ENCODE measurements at places on chromosomes 12 and 14.

GRCh38 chr14:69887740-69888657 is 8.8 kb downstream of the SMOC1 start:
- no peak for ATAC-seq

- peak; percentile 87 for ATAC-seq
These were observed 7.7 kb downstream of the UBC start for GRCh38 chr12:124906606-124907261.

GRCh38 chr12:3685830-3686229 is 67.1 kb downstream of the CRACR2A start:
- no peak for ATAC-seq

DNA sequence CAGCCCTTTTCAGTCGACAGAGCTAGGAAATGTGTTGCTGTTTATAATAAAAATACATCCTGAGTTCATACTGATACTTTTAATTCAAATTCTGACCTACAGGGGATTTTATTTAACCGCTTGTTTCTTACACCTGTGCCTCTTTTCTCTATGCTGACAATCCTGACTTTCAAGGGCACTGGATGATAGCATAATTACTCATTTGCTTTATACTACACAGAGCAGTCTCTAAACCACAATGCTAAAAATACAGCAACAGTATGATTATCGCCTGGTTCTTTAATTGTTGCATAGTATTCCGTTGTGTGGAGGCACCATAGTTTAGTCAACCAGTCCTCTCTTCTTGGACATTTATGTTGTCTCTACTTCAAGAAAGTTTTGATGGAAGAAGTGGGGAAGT is 372.9 kb downstream of the DPF3 start:
- peak; percentile 68 for ATAC-seq

- no peak for ATAC-seq
These were observed 99.9 kb downstream of the PHETA1 start for GRCh38 chr12:111268738-111269572.

DNA sequence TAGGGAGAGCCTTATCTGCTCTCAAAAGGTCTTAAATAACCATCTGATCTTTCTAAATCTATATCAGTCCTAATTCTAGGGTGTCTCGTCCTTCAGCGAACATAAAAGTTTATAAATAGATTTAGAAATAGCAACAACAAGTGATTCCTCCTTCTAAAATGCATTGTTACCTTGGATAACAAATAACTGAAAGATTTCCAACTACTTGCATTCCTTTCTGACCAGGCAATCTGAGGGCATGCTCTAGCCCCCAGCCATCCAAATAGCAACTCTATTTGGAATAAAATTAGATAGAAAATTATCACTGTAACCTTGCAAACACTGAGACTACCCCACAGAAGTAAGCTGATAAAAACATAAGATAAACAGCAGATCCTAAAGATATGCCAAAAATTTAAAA is 21.8 kb upstream of the KRR1 start:
- no peak for ATAC-seq

- peak; percentile 76 for ATAC-seq
These were observed 151.5 kb upstream of the SLC38A2 start for GRCh38 chr12:46523863-46524770.

GRCh38 chr14:44812672-44813071 is 149.1 kb downstream of the KLHL28 start:
- no peak for ATAC-seq

DNA sequence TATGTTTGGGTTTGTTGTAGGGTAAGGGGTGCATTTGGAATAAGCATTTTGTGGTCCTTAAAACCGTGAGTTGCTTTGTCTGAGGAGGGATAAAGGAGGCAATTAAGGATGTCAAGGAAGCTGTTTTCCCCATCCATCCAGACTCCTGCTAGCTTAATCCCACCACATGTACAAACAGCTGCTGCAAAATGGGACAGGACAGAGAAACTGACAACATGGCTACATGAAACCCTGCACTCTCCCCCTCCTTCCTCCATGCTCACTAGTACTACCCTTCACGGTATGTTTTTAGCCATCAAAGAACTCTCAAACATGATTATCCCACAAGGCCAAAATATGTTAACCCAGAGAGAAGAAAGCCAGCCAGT is 20.6 kb downstream of the ST8SIA1 start:
- no peak for ATAC-seq

GRCh38 chr12:43312991-43313505 is 239.0 kb downstream of the ADAMTS20 start:
- no peak for ATAC-seq

DNA sequence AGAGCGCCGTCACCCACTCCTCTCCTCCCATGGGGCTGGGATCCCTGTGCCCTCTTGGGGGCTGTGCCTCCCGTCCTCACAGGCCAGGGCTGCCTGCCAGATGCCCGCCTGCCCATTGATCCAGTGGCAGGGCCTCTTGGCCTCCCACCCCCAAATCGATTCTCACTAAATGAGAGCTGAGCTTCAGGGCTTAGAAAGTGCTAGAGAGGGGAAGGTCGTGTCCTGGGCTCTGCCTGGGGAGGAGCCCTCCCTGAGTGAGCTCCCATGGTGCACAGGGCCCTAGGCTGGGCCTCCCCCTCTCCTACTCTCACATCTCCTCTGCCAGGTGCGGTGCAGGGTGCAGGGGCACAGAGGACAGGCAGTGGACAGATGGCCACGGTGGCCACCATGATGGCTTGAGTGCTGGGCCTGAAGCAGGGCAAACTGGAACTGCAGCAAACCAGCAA is 9.2 kb downstream of the BEGAIN start:
- ATAC-seq: no peak

DNA sequence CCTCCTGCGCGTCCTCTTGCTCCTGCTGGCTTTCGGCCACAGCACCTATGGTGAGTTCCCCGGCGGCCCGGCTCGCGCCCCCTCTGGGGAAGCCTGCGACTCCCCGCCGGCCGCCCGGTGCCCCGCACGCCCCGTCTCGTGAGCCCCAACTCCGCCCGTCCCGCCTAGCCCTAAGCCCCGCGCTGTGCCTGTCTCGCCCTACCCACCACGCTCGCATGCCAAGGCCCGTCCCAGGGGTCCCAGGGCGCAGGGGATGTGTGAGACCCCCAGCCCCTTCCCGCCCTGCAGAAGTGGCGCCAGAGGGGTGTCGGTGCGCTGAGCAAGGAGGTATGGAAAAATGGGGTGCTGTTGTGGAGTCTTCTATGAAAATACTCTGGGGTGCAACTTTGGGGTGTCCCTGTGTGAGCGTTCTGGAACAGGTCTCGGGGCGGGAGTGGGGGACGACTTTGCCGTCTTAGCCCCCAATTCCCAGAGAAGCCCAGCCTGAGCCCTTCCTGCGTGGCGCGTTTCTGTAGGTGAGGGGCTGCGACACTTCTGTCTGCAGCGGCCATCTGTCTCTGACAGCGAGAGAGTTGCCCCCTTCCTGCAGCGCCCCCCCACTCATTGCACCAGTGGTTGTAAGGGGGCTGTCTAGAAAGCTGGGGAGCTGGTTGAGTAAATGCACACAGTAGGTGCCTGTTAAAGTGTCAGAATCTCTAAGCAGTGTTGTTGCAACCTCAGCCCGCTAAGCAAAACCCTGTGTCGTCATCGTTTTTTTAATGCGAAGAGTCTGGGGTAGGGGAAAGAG is 587 bp downstream of the DLK1 start:
- ATAC-seq: no peak

DNA sequence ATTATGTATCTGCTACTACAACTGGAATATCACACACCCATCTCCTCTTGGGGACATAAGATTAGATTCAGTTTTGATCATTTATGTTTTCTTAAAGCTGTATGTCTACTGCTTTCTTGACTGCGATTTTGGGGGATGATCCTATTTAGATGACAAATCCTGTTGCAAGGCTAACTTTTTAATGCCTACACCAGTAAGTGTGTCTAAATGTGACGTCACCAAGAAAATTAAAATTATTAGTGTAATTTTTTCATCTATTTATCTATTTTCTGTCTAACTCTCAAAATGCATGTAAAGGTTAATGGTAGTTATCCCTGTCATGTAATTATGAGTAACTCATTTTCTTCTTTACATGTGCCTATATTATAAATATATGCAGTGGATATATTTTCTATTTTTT is 170.9 kb upstream of the PPFIA2 start:
- no peak for ATAC-seq

- no peak for ATAC-seq
These were observed 21.9 kb downstream of the ZFYVE21 start for GRCh38 chr14:103737432-103738045.

- ATAC-seq: no peak
These were observed 15.2 kb upstream of the CCDC175 start for GRCh38 chr14:59591641-59592370.

DNA sequence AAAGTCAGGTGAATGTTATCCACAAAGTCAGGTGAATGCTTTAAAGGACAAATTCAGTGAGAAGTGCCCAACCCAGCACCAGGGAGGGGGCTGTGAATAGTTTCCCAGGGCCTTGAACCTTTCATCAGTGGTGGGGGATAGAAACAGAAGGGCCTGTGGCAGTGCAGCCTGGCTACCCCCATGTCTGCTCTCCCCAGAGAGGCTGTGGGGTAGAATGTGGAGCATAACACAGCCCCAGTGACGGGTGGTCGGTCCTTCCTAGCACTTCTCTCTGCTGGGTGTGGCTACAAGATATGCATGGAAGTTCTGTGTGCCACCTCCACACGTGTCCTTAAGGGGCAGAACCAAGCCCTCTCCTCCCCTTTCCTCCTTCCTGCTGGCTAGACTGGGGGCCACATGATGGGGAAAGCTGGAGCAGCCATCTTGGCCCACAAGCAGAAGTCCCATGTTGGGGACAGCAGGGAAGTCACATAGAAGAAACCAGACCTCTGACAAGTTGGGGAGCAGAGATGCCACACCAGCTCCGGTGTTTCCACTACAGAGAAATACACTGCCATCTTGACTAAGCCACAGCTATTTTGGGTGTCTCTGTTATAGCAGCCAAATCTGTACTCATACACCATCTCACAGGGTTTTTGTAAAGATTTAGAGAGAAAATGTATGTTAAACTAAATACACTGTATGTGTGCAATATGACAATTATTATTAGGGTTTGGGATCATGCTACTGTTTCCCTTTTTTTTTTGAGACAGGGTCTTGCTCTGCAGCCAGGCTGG is 17.0 kb downstream of the RITA1 start:
- no peak for ATAC-seq

GRCh38 chr14:80862983-80863382 is 78.6 kb downstream of the CEP128 start:
- no peak for ATAC-seq

GRCh38 chr12:26080911-26081310 is 43.9 kb downstream of the BHLHE41 start:
- no peak for ATAC-seq

DNA sequence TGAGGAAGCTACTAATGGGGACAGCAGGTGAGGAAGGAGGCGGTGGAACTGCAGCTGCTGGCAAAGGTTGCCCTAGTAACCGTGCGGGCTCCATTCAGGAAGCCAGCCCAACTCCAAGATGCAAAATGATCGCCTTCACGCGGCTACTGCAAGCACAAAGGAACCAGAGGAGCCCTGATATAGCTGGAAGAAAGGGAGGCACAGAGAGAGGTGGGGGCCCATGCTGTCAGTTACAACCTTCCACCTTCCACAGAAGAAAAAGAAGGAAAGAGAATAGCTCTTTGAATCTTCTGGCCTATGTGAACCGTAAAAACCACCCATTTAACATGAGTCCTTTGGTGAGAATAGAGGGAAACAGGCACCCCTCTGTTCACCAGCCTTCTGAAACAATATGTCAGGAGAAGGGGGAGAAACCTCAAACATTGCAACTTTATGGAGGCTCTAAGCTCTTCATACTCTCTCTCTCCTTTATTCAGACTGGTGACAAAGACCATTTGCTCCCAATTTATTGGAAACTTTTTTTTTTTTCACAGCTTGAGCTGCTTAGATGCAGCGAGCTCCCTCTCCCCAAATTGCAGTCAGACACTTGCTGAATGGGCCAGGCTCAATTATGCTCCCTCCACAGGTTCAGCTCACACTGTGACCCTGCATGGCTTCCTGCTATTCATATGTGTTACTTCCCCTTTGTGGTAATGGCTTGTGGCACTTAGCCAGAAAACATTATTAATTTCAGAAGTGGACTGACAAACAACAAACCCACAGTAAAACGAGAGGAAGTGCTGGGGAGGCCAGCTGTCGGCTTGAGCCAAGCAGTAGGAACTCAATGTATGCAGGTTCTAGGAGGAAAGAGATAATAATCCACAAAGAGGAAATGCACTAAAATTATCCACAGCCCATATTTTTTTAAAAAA is 6.2 kb downstream of the DUSP6 start:
- peak; percentile 73 for ATAC-seq

DNA sequence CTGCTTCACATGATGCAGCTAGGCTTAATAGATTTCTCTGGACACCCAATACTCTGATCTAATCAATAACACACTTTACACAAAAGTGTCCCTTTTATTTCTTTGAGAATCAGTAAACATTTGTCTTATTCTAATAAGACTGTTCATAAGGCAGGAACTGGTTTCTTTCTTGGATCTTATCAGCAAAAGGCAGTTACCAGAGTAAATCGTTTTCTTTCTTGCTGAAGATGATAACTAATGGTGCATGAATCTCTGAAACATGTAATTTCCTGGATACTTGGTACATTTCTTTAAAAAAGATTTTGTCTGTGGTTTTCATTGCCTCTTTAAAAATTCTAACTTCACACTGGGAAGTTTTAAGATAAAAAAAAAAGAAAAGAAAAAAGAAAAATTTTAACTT is 39.6 kb downstream of the WIF1 start:
- no peak for ATAC-seq

- no peak for ATAC-seq
These were observed 65.6 kb upstream of the RMST start for GRCh38 chr12:97397008-97397407.

DNA sequence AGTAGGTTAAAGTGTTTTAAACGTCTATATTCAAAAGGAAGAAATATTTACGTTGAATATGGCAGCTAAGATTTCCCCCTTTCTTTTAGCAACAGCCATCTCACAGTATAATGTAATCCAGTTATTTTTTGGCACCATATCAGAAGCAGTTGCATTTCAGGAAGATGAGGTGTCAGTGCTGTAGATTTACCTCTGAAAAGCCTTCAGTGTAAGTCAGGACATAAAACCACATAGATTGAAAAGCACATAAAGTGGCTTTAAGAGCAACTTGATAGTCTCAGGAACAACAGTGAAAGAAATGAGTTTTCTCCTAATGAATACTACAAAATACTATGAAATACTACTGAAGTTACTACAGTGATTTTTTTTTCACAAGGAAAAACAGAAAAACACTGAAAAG is 6.9 kb downstream of the MLH3 start:
- no peak for ATAC-seq

DNA sequence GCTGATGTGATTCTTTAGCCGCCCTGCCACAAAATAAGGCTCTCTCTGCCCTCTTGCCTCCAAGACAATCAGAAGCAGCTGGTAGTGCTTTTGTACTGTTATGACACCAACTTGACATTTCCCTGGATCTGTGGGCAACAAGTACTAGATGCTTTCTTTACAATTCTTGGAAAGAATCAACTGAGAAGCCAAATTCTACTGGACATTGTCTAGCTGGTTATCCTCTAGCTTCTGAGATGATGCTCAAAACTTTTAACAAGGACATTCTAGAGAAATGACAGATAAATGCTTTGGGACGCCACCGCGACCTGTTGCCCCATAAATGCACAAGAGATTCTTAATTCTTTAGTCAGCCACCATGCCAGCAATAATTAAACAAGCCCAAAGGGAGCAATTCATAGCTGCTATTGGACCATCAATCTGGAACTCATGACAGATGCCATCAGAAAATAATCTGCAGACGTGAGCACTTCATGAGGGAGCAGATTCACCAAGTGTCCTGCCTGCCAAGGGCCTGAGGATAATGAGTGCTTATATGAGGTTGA is 22.8 kb downstream of the FMNL3 start:
- no peak for ATAC-seq

- ATAC-seq: no peak
These were observed 17.0 kb downstream of the RNASE10 start for GRCh38 chr14:20522332-20522731.

GRCh38 chr12:129927316-129927900 is 23.6 kb upstream of the TMEM132D start:
- no peak for ATAC-seq

GRCh38 chr12:106942775-106943174 is 12.9 kb upstream of the TMEM263 start:
- no peak for ATAC-seq
